CD8-positive, alpha-beta T cell (primary cell): ENCODE measurements at places on chromosomes 6 and 20. TPM values are rescaled to one million over a fixed set of nuclear protein-coding genes. Genes with fewer than 3 reads are reported as not detected.

MAFB gene
- total RNA-seq: 0.62 TPM

EEF1A2 gene
- 0.42 TPM for total RNA-seq

HEY2 gene
- 0.33 TPM for total RNA-seq

LRRC73 gene
- 0.56 TPM for total RNA-seq

FAM209B gene
- total RNA-seq: 2.3 TPM

TMEM239 gene
- not detected for total RNA-seq

DNA sequence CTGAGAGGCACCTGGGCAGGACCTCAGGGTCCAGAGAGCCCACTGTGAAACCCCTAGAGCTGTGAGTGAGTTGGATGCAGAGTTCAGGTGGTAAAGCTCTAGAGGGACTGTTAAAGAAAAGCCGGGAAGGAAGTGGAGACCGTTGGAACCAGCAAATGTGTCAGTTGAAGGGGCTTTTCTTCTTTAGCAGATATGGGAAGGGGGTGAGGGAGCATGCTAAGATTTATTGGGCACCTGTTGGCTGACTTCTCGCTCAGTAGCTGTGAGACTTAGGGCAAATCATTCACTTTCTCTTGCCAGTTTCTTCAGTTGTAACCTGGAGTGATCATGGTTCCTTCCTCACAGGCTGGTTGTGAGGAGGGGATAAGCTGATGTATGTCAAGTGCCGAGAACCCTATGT is 287.7 kb downstream of the DHX35 start:
- no peak for DNase-seq

DNA sequence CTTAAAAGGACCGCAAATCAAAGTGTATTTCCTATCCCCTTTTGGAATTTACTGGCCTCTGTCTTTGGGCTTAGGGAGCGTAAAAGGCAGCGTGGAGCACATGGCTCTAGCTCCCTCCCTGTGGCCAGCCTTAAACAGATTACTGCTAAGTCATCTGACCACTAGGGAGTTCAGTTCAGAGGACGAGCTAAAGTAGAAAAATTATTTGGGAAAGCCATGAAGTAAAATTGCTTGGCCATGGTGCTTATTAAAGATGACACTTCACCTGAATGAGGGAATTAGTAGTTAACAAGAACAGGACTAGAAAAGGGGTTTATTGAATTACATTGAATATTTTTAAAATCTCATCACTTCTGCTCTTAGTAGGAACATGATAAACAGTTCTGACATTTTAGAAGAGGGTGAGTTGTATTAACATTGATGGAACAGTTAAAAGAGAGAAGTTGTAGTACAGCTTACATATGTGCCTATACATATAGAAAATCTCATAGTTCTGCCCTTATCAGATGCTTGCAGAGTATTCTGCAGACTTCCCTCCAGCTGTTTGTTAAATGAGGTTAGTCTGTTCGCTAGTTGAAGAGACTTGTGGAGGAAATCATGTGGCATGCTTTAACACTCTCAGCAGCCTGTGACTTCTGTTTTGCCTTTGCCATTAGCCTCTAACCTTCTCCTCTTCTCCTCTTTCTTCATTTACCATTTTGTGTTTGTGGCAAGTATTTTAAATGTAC is 31.2 kb upstream of the MAPK13 start:
- DNase-seq: no peak

- no peak for DNase-seq
Observed at GRCh38 chr6:3526962-3527650, 70.3 kb upstream of the SLC22A23 start.

- no peak for DNase-seq
Observed at GRCh38 chr20:53104884-53105283, 132.7 kb downstream of the TSHZ2 start.

- no peak for DNase-seq
Observed at GRCh38 chr20:23039136-23039875, 4.2 kb downstream of the SSTR4 start.

- peak; percentile 55 for DNase-seq
Observed at GRCh38 chr6:169654598-169655391, 47.0 kb downstream of the WDR27 start.

GRCh38 chr6:146106532-146106931 is 77.7 kb downstream of the GRM1 start:
- no peak for DNase-seq

GRCh38 chr20:1331801-1332453 is 3.0 kb upstream of the SDCBP2 start:
- DNase-seq: no peak

DNA sequence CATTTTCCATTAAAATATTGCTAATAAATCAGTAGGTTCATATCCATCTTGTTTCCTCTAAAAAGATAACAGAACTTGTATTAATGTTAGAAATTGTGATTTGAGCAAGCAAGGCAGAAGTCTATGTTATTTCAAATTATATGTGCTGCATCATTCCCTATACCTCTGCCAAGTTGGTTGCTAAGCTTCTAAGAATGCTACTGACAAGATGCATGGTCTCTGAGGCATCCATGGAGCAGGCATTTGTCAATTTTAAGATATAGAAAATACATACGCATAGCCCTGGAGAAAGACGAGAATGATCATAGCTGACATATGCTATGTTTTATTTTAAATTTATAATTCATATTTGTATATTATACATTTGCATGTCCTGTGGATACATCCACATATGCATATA is 168.3 kb upstream of the THEMIS start:
- no peak for DNase-seq

- DNase-seq: no peak
Observed at GRCh38 chr6:17638212-17638715, 38.2 kb downstream of the FAM8A1 start.
